ENCODE measurements at places on chromosomes 2 and 18.

DNA sequence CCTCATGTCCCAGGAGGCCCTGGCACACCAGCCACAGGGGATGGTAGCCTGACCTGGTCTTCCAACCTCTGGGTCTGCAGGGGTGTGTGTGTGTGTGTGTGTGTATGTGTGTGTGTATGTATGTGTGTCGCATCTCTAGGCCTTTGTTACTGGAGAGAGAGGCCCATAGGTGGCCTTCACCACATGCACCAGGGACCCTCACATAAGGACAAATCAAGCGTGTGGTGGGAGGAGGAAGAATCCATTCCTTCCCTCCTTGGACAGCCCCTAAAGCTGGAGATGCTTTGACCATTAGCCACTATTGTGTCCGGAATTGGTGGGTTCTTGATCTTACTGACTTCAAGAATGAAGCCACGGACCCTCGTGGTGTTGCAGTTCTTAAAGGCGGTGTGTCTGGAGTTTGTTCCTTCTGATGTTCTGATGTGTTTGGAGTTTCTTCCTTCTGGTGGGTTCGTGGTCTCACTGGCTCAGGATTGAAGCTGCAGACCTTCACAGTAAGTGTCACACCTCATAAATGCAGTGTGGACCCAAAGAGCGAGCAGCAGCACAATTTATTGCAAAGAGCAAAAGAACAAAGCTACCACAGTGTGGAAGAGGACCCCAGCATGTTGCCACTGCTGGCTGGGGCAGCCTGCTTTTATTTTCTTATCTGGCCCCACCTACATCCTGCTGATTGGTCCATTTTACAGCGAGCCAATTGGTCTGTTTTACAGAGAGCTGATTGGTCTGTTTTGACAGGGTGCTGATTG lies 104.1 kb downstream of the DDX1 start:
- DNase-seq: no peak

- DNase-seq: peak; percentile 76
These were observed 24.1 kb downstream of the TRABD2A start for GRCh38 chr2:84856787-84857186.

DNA sequence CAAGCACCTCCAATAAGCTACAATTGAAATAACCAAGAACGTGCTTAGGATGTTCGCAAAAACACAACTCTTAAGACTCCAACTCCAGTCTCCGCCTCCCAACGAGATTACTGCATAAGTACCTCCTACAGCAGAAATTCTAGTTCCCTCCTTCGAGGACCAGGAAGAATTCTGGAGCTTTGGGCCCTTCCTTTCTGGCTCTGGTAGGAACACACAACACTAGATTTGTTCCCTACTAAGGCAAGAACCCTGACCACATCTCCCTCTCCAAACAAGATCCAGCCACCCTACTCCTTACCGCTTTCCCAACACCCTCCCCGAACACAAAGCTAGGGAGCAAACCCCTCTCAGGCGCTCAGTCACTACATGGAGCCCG lies 721 bp downstream of the ADAM17 start:
- DNase-seq: peak; percentile 82

- DNase-seq: no peak
These were observed 53.4 kb downstream of the ADI1 start for GRCh38 chr2:3465844-3466481.

- no peak for DNase-seq
These were observed 152.6 kb downstream of the IKZF2 start for GRCh38 chr2:212998626-212999359.

DNA sequence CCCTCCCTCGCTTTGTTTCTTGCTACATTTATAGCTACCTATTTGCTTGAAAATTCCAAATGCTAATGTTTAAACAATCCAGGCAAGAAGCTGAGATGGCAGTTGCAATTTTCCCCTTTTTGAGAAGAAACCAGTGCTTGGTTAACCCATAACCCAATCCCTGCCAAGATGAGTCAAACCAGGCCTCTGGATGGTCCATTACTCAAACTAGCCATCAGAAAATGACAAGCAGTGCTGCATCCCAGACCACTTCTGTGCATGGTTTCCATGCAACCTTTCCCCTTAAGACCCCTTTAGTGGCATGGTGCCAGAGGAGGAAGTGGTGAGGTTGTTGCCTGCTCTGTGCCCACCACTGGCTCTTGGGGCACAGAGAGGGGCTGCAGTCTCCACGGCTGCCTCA lies 131.2 kb upstream of the RMP24 start:
- DNase-seq: no peak

DNA sequence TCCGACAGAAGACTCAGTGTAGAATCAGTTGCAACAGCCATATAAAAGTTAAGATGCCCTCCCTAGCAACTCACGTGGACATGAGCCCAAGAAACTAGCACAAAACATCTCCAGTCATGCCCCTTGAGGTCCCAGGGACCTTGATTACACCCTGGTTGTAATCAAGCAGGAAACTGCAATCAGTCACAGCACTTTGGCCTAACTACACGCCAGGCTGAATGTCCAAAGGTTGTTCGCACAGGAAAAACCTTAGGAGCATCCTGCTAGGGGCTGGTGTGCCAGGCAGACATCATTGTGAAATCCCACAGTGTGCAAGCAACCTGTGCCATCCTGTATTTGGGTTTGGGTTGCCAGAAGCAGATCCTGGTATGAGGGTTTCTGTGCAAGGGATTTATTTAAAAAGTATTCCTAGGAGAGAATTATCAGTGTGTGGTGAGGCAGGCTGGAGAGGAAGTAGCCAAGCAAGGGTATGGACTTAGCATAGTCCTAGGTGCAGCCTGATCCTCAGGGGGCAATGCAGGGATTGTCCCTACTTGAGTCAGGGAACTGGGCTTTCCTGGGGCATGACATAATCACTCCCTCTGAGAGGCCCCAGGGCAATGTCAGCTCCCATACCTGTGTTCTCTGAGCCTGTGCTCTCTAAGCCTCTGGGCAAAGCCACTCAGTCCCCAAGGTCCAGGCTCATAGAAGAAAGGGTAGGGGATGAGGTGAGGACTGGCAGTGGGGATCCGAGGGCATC lies 17.8 kb upstream of the SULT1C2 start:
- no peak for DNase-seq

DNA sequence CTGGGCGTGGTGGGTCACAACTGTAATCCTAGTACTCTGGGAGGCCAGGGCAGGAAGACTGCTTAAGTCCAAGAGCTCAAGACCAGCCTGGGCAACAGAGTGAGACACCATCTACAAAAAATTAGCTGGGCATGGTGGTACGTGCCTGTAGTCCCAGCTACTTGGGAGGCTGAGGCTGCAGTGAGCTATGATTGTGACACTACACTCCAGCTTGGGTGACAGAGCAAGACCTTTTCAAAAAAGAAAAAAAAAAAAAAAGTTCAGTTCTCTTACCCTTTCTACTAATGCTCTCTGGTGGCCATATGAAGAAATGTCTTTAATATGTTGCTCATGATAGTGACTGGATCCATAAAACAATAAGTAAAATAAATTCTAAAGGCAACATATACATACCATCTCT lies 14.9 kb downstream of the TYW5 start:
- DNase-seq: peak; percentile 57

GRCh38 chr2:65363879-65364666 lies 68.3 kb downstream of the SPRED2 start:
- DNase-seq: no peak

DNA sequence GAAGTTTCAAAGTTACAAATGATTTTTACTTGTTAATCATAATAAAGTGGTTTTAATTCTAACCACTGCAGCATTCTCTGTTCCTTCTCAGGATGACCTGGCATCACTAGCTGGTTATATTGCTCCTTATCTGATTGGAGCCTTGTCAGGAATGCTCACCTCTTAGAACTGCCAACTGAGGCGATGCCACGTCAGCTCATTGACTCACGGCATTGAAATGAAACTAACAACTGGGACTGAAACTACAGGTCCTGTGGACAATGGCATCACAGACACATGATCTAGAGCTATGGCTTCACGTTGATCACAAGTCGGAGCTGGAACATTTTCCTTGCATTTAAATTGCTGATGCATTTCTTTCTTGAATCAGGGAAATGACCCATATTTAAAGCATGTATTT lies 54.9 kb upstream of the MAP2 start:
- no peak for DNase-seq

DNA sequence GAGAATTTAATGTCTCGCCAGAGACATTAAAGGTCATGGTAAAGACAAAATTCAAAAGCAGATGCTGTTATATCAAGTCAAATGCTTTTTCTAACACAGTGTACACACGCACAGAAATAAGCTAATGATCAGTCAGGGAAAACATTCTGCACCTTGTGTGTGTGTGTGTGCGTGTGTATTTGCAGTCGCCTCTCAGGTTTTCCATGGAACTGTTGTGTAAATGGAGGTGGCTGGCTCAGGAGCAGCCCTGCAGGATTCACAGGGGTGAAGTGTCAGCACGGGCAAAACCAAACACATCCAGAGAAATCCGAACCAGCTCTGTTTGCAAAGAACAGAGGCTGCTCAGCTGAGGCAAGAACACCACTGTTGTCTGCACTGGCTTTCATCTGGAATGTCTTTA lies 76.2 kb upstream of the YWHAQ start:
- no peak for DNase-seq

- DNase-seq: no peak
These were observed 190.7 kb downstream of the DLGAP1 start for GRCh38 chr18:4264347-4264791.

DNA sequence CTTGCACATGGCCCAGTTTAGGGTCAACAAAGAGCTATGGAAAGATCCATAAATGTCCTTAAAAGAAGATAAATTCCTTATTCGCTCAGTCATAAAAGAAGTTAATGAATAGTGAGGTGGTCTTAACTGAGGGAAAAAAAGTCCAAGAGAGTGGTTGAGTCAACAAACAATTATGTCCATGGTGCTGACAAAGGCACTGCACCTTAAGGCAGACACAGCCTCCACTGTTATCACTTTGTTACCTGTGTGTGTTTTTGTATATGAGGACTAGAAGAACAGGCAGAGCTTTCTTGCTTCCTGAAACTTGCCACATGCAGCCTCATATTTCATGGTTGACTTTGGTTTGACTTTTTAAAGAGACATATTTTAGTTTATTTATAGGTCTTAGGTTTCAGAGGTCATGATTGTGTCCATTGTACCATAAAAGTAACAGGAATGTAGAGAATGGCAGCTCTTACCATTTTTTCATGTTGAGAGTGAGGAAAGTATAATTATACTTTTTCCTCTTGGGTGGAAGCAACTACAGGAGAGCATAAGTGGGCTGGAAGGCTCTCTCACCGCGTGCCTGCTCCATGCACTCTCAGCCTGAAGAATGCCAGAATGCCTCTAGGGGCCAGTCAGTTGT lies 93.6 kb downstream of the XRCC5 start:
- DNase-seq: no peak

DNA sequence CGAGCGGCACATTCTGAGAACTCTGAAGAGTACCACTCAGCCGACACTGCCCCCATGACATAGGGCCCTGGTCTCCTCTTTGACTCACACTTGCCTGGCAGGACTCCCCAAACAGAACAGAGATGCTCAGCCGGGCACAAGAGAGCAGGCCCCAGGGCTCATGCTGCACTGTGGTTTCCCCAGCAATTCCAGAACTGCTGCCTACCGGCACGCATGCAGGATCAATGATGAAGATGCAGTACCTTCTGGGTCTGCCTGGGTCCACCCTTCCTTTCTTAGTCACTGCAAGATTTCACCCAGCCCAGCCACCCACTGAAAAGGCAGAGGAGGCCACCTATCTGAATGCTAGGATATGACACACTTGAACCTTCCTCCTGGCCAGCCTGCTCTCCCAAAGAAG lies 49.4 kb downstream of the BCL11A start:
- no peak for DNase-seq

- DNase-seq: no peak
These were observed 137.4 kb downstream of the CALCRL start for GRCh38 chr2:187310701-187311100.

DNA sequence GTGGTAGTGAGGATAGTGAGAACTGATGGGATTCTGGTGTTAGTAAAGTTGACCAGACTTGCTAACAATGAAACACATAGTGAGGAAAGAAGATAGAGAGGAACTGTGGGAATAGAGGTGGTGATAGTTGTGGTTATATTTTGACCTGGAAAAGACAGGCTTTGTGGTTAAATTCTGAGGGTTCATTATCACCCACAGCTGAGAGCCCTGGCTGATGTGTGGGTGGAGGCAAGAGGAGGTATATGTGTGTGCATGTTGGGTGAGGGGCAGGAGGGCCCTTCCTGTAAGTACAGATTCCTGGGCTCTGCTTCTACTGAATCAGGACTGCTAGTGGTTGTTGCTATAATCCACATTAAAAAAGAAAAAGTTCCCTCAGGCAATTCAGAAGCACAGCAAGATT lies 26.2 kb upstream of the TMEM163 start:
- no peak for DNase-seq

DNA sequence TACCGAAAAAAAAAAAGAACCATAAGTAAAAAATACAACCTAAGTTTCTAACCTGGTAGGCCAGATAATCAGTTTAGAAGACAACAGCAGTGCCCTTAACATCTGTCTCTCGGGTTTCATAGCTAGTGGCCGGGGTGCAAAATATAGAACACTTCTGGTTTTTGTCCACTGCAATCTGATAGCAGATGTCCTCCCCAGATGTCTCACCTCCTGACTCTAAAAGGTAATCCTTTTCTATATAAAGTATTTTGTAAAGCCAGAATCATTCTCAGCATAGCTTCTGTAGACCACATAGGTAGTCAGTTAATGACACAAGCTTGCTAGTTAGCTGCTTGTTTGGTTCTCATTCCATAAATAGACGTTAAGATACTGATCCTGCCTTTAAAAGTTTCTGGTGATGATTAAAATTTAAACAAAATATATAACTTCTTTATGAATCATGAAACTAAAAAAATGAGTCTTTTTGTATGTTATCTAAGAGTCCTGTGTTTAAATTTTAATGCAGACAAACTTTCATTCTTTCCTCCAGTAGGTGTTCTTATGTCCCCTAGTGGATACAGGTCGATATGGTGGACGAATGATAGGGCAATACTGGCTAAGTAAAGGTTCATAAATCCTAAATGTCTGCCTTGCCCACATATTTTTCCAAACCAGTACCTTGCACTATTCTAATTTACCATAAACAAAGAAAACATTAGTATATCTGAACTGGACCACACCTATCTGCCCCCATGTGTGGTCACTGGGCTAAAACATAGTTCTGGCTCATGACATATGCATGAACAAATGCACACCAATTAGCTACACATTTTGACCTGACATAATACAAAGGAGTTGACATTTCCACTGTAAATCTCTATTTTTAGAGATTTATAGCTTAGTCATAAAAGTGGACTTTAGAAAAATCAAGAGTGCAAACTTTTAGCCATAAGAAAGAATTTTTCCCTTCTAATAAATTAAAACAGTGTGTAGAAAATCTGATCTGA lies 171.0 kb downstream of the SRBD1 start:
- DNase-seq: no peak

GRCh38 chr2:129347486-129348217 lies 631.8 kb upstream of the RAB6C start:
- no peak for DNase-seq

GRCh38 chr18:34222307-34223163 lies 2.2 kb downstream of the NOL4 start:
- no peak for DNase-seq

GRCh38 chr2:17867133-17867532 lies 11.3 kb upstream of the KCNS3 start:
- DNase-seq: no peak
